ENCODE measurements at places on chromosomes 7 and 10. TPM values are rescaled to one million over a fixed set of nuclear protein-coding genes. Genes with fewer than 3 reads are reported as not detected.

SHH gene
- total RNA-seq: 1.1 TPM

GLI3 gene
- not detected for total RNA-seq

GPR158 gene
- not detected for total RNA-seq

DNA sequence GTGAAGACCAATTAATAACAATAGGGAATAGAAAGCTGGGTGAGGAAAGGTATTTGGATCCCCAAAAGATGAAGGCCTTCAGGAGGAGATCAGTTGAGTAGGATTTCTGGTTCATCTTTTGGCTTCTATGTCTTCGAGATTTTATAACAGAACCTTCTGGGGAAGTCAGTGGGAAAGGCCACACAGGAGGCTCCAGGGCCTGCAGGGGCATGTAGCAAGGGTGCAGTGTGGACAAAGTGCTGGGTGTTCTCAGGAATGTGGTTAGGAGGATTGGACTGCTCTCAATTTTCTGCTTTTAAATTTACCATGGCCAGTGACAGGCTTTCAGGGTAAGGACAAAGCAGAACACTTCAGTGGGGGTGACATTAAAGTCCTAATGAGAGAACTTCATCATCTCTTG, 378.0 kb downstream of the CCSER2 start:
- no peak for DNase-seq

- peak; percentile 31 for DNase-seq
Observed at GRCh38 chr10:11757454-11757820, 15.3 kb downstream of the ECHDC3 start.

GRCh38 chr7:30046127-30046770, 18.0 kb downstream of the PLEKHA8 start:
- no peak for DNase-seq

DNA sequence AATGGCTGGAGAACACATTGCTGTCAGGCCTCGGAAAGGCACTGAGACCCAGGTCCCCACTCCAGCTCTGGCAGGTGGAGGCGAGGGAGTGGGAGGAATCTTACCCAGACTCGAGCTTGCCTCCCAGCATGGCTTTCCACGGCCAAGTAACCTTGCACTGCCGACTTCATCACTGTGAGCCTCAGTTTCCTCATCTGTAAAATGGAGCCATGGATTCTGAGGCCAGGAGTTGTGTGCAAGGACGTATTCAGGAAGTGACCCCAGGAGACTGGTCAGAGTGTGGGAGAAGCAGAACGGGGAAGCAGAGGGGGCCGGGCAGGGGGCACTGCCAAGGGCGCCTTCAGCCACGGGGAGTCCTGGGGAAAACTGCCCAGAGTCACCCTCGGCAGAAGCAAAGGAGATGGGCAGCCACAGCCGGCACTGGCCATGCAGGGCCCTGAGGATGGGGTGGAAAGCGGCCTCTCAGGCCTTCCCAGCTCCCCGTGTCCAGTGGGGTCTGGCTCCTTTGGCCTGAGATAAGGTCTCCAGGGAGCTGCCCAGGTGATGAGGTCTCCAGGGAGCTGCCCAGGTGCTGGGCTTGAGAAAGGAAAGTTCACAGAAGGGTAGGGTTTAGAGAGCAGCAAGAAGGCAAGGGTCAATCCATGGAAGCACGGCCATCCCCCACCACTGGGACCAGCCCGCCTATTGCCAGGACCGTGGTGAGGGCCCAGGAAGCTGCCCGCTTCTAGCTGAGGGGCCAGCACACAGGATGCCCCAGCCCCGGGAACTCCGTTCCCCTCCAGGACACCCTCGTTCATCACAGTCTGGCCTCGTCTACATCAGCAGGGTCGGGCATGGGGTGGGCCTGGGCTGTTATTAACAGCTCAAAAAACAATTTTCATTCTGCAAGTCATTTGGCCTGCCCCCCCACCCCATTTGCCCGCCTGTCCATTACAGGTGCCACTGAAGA, 34.3 kb upstream of the EN2 start:
- DNase-seq: no peak

DNA sequence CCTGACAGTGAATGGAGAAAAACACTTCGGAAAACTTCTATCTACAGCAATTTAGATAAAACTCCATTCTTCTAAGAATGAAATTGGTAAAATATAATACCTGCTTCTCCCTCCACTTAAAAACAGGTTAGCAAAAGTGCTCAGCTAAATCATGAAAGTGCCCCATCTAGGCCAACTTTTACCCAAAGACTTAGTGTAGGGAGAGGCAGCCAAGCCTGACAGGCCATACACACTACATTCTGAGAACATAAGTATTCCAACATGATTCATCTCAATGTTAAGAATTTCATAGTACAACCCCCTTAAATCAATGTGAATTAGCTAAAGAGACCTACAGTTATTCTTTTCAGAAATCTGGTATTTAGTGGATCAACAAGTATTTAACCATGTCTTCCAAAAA, 7.2 kb downstream of the FAM3C start:
- DNase-seq: no peak
